ENCODE measurements at places on chromosomes 16 and 17.
A peak's percentile ranks its signal among the peaks of the same experiment; 100 is the strongest.

GRCh38 chr16:51149251-51149661 is 1.8 kb downstream of the SALL1 start:
- DNase-seq, result no peak

- no peak for DNase-seq
Measured at GRCh38 chr16:83162791-83163190, 536.0 kb downstream of the CDH13 start.

- DNase-seq, result no peak
Measured at GRCh38 chr17:40996829-40997228, 2.9 kb upstream of the KRTAP3-3 start.

DNA sequence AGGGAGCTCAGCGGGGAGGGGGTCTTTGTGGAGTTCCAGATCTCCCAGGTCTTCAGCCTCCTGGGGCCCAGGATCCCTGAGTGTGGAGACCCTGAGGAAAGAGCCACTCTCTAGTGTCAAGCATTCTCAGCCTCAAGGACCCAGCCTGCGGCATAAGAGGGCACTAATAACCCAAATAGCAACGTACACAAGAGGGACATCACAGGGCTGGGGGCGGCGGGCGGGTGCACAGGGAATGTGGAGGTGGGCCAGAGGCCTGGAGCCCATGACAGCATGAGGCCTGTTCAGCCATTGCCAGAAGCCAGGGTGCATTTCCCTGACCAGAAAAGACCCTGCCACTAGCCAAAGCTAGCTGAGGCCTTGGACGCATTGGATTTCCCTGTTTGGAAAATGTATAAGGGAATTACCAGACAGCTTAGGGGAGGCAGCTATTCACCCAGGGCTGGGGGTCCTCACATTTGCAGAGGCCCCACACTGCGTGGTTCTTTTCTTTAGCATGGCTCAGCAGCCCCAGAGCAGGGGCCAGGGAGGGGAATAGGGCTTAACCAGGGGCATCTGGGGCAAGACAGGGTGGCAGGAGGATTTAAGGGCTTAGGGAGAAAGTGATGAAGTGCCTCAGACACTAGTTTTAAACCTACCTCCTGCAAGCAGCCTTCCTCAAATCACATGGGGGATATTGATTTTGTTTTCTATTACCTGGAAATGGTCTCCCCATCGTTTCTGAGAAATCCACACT is 13.5 kb upstream of the ALOX15B start:
- no peak for DNase-seq

DNA sequence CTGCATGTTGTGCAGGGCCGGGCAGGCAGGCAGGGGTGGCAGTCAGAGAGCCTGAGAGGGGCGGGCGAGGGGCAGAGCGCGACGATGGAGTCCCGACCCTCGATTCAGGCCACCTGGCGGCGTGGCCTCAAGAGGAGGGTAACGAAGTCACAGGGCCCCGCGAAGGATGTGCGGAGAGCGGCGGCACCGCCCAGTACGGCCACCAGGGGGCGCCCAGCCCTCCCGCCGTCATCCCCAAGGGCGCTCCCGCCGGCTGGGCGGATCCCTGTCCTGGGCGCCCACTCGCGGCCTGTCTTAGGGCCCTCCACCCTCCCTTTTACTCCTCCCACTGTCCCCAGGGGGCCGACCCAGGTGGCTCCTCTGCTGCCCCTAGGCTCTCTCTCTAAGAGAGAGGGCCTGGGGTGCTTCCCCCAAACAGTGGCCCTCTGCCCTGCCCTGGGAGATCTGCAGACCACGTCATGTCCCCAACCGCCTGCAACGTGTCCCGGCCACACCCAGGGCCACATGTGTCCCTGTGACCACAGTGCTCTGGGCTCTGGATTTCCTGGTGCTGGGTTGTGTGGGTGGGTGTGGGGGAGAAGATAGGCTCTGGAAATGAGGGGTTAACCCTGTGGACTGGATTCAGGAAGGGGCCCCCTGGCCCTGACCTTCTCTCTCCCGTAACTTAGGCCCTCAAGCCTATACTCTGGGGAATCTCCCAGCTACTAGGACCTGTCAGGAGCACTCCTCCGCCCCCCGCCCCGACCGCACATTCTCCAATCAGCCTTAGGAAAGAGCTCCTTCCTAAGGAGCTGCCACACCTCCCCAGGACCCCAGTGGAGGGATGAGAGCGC is 5.9 kb downstream of the DPEP2 start:
- peak; percentile 94 for DNase-seq

Data from retina (tissue), 1 donor.